Hair follicular keratinocyte (primary cell): ENCODE measurements at places on chromosomes 16 and 17. TPM values are rescaled to one million over a fixed set of nuclear protein-coding genes. Genes with fewer than 3 reads are reported as not detected.

CEP112 gene
- 2.3 and 4.9 TPM in 2 replicates for total RNA-seq

KCTD2 gene
- total RNA-seq, result 10.4 and 13.3 TPM in 2 replicates

CXCL16 gene
- total RNA-seq, result 1.9 and 14.8 TPM in 2 replicates

C17orf50 gene
- not detected in 2 replicates for total RNA-seq

KRTAP1-3 gene
- total RNA-seq, result not detected in 2 replicates
